ENCODE measurements at places on chromosomes 3 and 15.
A peak's percentile ranks its signal among the peaks of the same experiment; 100 is the strongest.

DNA sequence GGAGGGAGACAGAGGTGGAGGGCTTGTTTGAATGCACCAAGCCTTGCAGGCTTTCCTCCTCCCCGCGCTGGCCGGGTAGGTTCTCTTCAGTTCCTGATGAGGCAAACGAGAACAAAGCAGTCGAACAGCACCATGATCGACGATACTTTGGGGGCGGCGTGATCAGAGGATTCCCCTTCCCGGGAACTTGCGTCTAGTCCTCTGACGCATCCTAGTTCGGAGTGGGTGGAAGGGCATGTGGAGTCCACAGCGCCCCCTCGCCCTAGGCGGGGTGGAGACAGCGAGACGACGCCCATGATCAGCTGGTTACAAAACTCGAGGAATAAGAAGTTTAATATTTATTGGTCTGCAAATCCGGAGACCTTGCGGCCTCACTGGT is 452 bp upstream of the SV2B start:
- peak; percentile 8 for DNase-seq

DNA sequence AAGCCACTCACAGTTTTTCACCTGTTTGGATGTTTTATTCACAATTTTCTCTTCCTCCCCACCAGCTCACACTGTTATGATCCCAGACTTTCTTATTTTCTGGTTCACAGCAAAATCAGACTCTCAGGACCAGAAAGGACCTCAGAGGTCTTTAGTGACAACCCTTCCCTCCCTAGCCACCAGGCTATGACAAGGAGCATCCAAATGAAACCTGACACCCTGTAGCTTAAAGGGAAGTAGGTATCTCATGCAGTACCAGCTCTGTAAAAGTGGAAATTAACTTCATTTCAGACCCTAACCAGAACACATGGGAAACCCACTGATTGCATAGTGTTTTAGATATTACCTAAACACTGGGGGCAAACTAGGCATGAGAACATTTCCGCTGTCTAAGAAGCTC is 45.3 kb downstream of the ATP13A5 start:
- DNase-seq = no peak

DNA sequence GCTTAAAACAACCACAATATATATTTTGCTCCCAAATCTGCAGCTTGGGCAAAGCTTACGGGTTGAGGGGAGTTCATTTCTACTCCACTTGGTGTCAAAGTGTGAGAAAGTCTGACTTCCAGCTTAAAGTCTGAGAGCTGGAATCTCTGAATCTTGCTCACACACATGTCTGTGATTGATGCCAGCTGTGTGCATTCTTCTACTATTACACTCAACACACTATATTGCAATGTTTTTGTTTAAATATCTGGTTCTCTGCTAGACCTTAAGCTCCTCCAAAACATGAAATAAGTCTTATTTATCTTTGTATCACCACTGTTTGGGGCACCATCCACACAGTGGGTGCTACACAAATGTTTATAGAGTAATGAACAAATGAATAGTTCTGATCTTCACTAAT is 36.7 kb upstream of the SECISBP2L start:
- no peak for DNase-seq

DNA sequence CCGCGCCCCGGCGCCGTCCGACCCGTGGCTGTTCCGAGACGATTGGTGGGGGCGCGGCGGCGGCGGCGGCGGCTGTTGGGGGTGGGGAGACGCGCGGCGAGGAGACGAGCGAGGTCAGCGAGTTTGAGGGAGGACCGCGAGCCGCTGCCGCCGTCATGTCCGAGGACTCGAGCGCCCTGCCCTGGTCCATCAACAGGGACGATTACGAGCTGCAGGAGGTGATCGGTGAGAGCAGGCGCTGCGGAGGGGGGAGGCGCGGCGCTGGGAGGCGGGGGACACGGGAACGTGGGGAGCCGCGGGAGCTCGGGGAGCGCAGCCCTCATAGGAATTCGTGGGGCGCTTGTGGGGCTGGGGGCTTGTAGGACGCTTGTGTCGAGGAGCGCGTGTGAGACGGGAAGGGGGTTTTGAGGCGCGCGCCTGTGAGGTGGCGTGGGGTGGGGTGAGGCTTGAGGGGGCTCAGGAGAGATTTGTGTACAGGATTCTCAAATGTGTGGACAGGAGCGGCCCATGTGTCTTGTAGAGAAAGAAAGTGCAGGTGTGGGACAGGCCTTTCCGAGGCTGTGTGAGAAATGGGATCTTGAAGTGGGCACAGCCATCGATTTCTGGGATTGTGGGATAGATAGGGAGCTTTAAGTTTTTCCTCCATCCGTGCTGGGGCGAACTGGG is 518 bp downstream of the OXSR1 start:
- no peak for DNase-seq

DNA sequence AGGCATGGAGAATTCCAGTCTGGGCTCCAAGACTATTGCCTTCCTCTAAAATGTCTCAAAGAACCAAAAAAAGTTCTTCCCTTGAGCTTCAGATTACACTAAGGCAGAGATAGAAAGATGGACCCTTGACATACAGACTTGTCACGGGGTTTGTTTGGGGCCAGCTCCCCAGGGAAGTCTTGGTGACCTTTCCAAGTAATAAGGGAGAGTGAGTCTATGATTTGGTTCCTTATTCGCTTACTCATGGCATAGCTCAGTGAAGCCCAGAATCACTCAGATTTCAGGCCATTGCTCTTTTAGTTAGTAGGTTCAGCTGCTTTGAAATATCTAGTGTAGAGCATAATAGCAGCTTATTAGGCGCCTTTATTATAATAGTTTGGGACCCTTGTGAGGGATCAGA is 90.3 kb downstream of the PLCL2 start:
- DNase-seq = no peak

- DNase-seq = no peak
Measured at GRCh38 chr3:144437989-144438388, 466.4 kb downstream of the DIPK2A start.

- no peak for DNase-seq
Measured at GRCh38 chr3:32643354-32643753, 41.6 kb upstream of the CNOT10 start.

GRCh38 chr15:48507416-48508065 is 138.0 kb downstream of the FBN1 start:
- DNase-seq = peak; percentile 76

DNA sequence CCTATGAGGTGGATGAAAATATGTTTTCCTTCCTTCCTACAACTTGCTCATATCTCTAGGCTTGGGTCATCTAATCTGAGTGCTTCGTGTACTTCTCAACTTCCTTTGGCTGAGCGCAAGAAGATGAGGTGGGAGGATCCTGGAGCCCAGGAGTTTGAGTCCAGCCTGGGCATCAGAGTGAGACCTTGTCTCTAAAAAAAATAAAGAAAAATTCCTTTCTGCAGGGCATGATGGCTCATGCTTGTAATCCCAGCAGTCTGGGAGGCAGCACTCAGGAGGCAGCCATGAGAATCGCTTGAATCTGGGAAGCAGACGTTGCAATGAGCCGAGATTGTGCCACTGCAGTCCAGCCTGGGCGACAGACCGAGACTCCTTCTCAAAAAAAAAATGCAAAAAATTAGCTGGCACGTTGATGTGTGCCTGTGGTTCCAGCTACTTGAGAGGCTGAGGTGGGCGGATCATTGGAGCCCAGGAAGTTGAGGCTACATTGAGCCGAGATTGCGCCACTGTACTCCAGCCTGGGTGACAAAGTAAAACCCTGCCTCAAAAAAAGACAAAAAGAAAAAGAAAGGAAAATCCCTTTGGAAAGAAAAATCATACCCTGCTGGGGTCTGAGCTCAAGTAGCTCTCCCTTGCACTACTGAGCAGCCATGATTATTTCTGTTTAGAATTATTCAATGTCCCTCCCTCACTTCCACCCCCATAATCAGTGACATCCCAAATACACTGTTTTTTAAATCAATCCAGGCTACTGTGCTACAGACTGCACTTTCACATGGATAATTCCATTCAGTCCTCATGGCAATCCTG is 28.0 kb upstream of the RAB11A start:
- DNase-seq = no peak

DNA sequence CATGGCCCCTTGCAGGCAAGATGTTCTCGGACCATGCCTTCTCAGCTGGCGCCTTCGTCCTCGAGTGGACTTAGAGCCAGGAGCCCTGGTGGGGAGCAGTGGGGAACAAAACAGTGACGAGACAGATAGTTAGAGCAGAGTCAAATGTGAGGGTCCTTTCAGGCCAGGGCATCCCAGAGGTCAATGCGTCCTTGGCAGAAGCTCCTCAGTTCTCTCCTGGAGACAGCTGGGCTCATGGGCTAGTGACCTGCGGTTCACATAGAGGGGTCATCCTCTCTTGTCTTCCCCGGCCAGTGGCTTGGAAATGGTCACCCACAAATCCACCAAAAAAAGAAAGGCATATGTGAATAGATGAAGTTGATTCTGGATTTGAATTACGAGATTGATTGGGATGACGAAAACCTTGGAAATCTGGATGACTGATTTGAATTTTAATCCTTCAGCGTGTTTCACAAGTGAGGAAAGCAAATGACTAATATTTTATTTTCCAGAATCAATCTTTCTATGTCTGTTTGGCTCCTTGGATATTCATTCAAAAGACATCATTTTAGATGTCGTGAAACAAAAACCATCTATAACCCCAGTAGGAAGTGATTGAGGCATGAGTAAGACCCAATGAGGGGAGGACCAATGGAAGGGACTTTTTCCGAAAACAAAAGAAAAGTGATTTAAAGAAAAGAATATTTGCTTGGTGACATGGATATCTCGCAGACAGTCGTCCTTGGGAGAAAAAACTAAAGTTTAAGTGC is 84.5 kb downstream of the ASB7 start:
- DNase-seq = no peak

- no peak for DNase-seq
Measured at GRCh38 chr15:36156879-36157427, 422.5 kb upstream of the CDIN1 start.
